ENCODE measurements at places on chromosomes 16 and 17.

GRCh38 chr17:59502800-59503199 is 62.6 kb upstream of the DHX40 start:
- DNase-seq = no peak

DNA sequence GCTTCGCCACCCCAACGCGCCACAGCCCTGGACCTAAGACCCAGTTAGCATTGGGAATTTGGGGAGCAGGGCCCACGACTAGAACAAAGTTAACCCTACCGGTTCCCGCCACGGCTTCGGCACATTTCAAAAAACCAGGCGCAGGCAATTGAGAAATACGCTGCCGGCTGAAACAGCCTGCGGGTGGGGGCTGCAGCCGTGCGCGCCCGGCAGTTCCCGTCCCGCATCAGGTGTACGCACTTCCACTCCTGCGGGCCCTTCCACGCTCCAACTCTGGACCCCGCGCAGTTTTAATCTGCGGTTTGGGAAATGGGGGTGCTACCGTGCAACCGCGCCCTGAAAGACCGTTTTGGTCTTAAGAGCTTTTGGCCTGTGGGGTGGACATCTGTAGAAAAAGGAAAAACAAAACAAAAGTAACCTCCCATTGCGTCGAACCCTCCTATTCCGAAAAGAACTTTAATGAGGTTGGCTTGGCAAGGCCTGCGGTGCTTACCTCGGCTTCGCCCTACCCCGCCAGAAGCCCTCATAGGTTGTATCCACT is 7.1 kb downstream of the IRX5 start:
- no peak for DNase-seq

DNA sequence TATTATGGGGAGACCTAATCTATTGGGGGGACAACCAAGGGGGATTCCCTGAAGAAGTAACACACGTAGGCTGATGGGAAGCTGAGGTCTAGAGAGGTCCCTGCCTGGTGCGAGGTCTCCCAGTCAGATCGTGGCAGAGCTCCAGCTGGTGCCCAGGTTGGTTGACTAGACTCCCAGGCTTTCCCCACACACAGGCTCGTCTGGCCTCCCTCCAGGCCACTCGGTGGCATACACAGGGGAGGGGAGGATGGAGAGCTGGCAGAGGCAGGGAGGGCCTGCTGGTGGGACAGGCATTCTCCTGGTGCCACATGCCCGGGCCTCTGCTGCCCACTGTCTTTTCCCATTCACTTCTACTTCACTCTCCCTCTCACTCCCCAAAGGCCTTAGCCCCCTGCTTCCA is 8.5 kb upstream of the SOCS3 start:
- no peak for DNase-seq

GRCh38 chr16:22786284-22786683 is 27.7 kb upstream of the HS3ST2 start:
- DNase-seq = no peak

GRCh38 chr17:35978346-35978745 is 3.0 kb downstream of the CCL16 start:
- DNase-seq = no peak

DNA sequence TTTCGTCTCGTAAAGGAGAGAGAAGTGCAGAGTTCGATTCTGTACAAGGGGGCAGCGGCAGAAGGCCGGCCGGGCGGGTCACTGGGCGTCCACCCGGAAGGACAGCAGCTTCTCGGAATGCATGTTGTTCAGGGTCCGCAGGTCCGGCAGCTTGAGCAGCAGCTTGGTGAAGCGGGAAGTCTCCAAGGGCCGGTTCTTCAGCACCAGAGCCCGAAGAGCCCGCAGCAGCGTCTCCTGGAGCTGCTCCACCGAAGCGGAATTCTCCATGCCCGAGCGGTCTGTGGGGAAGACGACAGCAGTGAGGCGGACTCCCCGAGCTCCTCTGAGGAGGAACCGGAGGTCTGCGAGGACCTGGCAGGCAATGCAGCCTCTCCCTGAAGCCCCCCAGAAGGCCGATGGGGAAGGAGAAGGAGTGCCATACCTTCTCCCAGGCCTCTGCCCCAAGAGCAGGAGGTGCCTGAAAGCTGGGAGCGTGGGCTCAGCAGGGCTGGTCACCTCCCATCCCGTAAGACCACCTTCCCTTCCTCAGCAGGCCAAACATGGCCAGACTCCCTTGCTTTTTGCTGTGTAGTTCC is 7.3 kb downstream of the NR1D1 start:
- no peak for DNase-seq

DNA sequence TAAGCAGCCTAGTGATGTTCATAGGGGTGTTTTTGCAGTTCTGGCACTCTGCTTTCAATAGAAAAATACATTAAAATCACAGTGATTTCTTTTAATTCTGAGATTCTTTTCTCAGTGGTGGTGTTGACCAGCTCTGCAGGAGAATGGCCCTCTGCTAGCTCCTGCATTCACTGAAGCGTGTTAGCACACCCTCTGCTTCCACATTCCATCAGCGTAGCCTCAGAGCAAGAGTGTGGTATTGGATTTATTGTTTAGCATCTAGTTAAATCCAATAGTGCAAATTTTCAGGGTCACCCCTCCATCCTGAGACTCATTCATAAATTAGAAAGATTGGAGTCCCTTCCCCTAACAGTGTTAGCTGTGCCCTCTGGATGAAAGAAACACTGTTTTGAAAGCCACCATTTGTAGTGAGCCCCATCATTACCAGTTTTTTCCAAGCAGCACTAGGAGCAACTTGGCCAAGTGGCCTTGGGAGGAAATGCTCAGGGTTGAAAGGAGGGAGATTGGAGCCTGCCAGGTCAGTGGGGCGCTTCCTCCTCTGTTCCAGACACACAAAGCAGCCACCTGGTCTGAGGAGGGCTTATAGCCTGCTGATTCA is 45.7 kb downstream of the B9D1 start:
- DNase-seq = no peak

GRCh38 chr17:49556223-49556943 is 19.3 kb upstream of the NXPH3 start:
- peak; percentile 70 for DNase-seq

GRCh38 chr16:20884240-20884556 is 16.0 kb downstream of the DCUN1D3 start:
- no peak for DNase-seq

DNA sequence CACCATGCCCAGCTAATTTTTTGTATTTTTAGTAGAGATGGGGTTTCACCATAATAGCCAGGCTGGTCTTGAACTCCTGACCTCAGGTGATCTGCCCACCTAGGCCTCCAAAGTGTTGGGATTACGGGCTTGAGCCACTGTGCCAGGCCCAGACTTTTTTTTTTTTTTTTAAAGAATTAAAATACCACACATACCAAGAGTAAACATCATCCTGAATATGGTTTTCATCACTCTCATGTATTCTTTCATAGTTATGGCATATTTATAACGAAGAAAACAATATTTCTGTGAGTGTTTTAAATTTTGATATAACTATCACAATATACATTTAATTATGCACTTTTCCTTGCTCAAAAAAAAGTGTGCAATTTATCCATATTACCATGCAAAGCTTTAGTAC is 48.2 kb downstream of the MARVELD3 start:
- DNase-seq = no peak

DNA sequence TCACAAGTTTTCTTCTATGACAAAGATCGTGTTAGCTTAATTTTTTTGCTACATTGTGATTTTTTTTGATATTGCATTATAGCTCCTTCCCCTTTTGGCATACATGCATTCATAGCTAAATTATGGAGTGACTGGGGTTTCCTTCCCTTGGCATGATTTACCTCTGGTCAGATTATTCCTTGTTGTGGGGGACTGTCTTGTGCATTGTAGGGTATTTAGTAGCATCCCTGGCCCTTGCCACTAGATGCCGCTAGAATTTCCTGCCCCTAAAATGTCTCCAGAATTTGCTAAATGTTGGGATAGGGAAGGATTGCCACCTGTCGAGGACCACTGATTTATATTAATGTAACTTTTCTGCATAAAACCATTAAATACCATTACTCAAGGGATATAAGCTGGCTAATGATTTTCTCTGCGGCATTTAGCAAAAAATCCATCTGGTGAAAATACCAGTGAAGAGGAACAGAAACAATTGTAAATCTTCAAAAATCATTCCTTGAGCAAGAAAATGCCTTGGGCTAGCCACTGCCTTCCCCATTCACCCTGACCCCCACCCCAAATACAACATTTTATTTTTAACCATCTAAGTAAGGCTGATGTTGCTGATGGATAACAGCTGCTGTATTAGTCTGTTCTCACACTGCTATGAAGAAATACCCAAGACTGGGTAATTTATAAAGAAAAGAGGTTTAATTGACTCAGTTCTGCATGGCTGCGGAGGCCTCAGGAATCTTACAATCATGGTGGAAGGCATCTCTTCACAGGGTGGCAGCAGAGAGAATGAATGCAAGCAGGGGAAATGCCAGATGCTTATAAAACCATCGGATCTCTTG is 195.2 kb downstream of the MAP2K6 start:
- DNase-seq = no peak

GRCh38 chr17:56831369-56832095 is 2.2 kb downstream of the C17orf67 start:
- no peak for DNase-seq

- DNase-seq = no peak
Measured at GRCh38 chr17:213286-214105, 32.0 kb upstream of the DOC2B start.

GRCh38 chr17:1797323-1797722 is 32.4 kb downstream of the SMYD4 start:
- DNase-seq = no peak

DNA sequence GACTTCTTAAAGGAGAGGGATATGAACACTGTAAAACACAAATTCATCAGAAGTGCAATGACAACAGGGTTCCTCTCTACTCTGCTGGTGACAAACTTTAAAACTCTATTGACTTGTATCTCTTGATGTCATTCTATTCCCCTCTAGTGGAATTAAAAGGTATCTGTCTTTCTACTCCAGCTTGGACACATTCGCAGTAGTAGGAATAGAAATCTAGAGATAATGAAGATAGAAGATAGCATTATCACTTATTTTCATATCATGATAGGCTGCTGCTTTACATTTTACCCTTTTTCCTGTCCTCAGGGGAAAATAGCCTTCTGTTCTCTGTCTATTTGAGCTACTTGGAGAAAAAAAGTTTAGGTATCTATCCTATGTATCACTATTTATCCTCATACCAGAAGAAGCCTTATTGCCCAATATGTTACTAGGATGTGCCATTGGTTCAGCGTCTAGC is 209.6 kb upstream of the CACNG5 start:
- DNase-seq = no peak

- no peak for DNase-seq
Measured at GRCh38 chr17:77228241-77228752, 87.5 kb downstream of the SEC14L1 start.

DNA sequence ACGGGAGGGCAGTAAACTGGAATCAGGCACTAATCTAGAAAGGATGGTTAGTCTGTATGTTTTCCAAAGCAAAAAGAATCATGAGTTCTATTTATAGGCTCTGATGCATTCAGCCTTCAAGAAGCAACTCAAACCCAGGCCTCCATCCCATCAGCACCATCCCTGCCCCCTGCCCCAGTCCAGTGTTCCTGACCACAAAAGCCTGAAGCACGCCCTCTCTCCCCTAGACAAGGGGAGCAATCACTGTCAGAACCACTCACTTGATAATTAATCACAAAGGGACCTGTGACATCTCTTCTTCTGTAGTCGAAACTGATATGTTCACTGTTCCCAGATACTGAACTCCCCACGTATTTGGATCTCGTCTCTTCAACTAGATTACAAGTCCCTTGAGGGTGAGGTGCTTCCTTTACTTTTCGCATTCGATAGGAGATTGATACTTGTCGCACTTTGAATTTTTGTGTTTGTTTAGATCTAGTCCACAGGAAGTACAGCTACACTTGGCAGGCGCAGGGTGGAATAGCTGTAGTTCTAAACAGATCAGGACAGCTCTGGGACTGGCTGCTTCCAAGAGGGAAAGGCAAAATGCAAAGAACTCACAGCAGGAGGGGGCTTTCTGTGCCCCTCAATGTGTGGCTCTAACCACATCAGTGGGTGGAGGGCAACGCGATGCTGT is 36.4 kb upstream of the CCDC182 start:
- no peak for DNase-seq

GRCh38 chr17:78958641-78959127 is 21.0 kb downstream of the LGALS3BP start:
- no peak for DNase-seq

GRCh38 chr17:70297397-70297796 is 128.1 kb downstream of the KCNJ2 start:
- no peak for DNase-seq

DNA sequence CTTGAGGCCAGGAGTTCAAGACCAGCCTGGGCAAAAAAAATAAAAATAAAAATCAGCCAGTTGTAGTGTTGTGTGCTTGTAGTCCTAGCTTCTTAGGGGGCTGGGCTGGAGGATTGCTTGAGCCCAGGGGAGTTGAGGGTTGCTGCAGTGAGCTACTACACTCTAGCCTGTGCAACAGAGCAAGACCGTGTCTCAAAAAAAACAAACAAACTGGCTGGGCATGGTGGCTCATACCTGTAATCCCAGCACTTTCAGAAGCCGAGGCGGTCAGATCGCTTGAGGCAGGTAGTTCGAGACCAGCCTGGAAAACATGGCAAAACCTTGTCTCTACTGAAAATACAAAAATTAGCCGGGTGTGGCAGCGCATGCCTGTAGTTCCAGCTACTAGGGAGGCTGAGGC is 4.9 kb upstream of the UBALD2 start:
- DNase-seq = no peak

- DNase-seq = no peak
Measured at GRCh38 chr16:14013571-14014283, 57.4 kb upstream of the MRTFB start.

DNA sequence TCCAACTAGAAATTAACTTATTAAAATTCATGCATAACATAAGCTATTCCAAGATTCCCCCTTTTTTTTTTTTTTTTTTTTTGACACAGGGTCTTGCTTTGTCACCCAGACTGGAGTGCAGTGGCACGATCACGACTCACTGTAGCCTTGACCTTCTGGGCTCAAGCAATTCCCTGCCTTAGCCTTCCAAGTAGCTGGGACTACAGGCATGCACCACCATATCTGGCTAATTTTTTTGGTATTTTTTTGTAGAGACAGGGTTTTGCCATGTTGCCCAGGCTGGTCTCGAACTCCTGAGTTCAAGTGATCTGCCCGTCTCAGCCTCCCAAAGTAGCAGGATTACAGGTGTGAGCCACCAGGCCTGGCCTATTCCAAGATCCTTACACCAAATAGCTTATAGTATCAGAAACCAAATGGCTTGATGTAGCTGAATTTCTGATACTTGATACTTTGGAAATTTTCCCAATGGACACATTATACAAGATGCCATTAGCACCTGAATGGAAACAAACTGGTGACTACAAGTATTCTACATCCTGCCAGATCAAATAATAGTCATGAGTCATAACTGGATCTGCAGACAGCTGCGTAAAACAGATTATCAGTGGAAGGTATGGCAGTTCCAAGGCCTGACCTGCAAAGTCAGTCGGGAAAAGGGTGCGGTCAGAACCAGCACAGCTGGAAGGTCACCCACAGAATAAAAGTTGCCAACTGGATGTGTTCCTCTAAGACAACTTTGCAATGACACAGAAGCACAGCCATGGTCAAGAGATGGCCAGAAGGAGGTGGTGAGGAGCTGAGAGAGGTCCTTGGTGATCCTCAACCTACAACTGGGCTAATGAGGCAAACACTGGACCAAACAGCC is 14.5 kb downstream of the TUBG1 start:
- DNase-seq = no peak

Measured in stimulated activated naive CD4-positive, alpha-beta T cell (primary cell).